Activated CD4-positive, alpha-beta T cell treated with anti-CD3 and anti-CD28 coated beads, Interleukin-2, Interleukin-4, amounts not matched to agents 100 ng/mL and 50 ng/mL, durations not matched to agents 16 hours and 8 hours (primary cell): ENCODE measurements at places on chromosomes 2 and 18.

- no peak for DNase-seq
Observed at GRCh38 chr2:1891147-1891546, 146.8 kb upstream of the PXDN start.

DNA sequence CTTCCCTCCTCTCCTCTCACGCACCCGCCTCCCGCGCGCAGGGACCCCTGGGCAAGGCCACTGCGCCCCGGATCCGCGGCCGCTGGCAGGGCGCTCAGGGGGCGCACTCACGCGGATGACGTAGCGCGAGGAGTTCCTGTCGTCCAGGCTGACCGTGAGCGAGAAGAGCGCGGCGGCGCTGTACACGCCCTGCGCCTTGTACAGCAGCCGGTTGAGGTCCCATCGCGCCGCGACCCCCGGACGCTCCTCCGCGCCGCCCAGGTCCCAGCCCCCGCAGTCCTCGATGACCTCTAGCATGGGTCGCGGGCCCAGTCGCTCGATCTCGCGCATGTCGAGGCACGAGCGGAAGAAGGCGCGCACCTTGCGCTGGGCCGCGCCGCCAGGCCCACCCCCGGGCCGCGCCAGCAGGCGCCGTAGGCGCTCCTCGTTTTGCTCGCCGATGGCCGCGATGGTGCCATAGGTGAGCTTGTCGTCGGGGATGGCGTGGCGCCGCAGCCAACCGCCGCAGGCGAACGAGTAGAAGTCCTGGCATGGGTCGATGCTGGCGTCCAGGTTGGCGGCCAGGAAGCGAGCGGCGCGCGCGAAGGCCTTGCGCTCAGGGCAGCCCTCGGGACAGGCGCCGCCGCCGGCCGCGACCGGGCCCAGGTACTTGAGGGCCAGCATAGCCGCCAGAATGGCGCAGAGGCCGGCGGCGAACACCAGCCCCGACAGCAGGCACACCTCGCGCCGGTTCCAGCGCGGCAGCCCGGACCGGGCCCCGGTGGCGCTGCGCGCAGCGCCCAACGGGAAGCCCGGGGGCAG lies 1.7 kb downstream of the ECEL1 start:
- no peak for DNase-seq

DNA sequence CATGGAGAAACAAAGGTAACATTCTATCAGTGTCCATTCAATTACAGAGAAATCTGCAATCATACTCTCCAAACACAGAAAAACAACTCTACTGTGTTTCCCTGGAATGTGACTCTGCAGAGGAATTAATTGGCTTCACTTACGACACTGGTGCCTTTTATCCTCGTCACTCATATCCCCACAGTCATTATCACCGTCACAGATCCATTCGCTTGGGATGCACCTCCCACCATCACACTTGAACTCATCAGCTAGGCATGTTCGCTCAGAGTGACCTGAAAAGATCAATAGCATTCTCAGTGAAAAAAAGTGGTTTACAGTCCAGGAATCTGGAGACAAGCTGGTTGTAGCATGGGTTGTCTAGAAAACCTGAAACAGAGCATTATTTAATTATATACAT lies 124.3 kb downstream of the DHRS9 start:
- no peak for DNase-seq

DNA sequence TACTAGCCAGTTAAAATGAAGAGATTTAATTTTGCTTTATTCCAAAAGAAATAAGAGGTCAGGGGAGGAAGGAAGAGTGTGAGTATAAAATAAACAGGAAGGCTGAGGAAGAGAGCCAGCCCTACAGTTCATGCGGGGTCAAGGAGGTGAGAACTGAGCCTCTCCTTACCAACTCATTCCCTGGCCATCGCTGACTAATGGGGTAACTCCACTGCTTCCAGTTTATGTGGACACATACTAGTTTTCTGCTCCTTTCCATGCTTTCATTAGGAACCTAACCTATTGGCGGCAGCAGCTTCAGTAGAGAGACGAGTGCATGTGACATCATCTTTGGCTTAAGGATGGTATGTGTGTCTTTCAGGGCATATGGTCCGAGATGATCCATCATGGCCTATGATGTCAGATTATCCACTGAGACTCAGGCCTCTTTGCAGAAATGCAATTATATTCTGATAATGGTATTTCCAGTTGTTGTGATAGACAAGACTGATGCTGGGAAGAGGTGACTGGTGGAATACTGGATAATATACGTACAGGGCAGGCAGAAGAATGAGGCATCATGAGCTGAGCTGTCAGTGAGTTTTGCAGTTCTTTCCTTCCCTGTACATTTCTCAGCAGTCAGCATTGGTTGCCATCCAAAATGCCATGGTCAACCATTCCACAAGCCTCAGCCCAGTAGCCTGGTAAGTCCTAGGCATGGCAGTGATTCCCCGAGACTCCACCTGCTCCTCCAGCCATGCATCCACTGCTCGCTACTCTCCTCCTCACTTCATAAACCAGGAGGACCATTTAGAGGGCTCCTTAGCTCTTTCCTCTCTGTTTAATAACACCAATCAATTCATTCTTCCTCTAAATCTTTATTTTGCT lies 184.6 kb upstream of the OSR1 start:
- DNase-seq, result no peak

DNA sequence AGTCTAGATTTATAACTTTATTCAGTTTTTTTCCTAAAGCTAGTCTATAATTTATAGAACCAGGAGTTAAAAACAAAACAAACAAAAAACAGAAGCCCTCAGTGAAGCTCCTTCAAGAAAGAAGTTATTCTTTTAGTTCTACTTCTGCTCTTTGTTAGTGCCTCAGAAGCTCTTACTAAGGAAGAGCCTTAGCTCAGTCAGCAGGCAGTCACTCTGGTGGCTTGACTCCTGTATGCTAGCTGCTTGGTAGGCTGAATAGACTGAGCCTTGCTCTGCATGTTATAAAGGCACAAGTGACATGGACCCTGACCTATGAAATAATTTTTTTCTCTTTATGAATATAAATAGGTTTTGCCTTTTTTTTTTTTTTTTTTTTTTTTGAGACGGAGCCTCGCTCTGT lies 24.8 kb downstream of the NCOA1 start:
- no peak for DNase-seq

- DNase-seq, result no peak
Observed at GRCh38 chr2:98020992-98021713, 25.4 kb upstream of the TMEM131 start.

GRCh38 chr18:48330016-48330991 lies 78.9 kb downstream of the ZBTB7C start:
- no peak for DNase-seq

- peak; percentile 27 for DNase-seq
Observed at GRCh38 chr18:23250893-23251656, 115.8 kb downstream of the CABLES1 start.

DNA sequence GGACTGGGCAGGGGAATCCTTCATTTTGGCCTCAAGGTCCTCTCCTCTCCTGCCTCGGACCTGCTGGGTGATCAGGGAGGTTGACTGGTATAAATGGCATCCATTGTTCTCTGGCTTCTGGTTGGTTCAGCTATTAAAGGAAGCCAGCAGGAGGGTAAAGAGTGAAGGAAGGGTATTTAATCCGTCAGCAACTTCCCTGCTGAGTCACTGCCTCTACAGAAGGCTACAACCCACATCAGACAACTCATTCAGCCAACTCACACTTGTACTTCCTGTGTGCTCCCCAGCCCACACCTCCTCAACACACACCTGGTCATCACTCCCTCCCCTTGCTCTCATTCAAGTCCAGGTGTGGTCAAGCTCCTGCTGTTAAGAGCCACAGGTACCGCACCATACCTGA lies 68.3 kb upstream of the MRPS9 start:
- DNase-seq, result peak; percentile 2

- DNase-seq, result peak; percentile 15
Observed at GRCh38 chr2:164717000-164717803, 95.9 kb upstream of the GRB14 start.

- no peak for DNase-seq
Observed at GRCh38 chr2:178542161-178542560, 61.9 kb downstream of the PLEKHA3 start.

- DNase-seq, result peak; percentile 28
Observed at GRCh38 chr2:129923265-129924091, 56.0 kb upstream of the RAB6C start.

- no peak for DNase-seq
Observed at GRCh38 chr18:77671456-77672167, 422.0 kb downstream of the GALR1 start.

DNA sequence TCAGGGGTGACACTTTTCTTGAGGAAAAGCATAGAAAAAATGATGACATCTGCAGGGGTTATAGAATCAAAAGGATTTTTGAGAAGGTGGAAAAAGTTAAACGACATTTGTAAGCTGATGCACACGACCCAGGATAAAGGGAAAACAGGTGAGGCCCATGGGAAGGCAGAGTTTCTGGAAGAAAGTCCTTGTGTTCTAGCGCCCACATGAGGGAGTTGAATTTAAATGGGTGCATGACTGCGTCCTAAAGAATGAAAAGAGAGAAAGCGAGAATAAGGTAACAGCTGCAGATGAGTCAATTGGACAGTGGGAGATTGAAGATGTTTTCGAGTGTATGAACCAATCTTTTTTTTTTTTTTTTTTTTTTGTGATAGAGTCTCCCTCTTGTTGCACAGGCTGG lies 158.1 kb downstream of the GALR1 start:
- DNase-seq, result no peak
